ENCODE measurements at places on chromosomes 3 and 15.
A peak's percentile ranks its signal among the peaks of the same experiment; 100 is the strongest.

DNA sequence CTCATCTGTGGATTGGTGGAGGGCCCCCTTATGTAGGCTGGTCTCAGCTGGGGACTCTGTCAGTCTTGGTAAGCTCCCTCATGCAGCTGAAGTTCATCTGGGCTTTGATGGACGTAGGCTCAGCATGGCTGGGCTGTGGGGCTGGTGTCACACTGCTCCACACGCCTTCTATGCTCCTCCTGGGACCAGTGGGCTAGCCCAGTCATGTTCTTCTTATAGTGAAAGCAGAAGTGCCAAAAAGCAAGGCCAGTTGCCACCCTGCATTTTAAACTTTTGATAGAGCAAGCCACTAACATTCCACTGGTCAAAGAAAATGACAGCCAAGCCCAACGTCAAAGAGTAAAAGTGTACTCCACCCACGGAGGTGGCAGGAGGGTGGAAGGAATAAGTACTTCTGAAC, 165.5 kb downstream of the MEX3B start:
- DNase-seq, result no peak

- no peak for DNase-seq
Observed at GRCh38 chr3:178260887-178261565, 275.2 kb upstream of the KCNMB2 start.

DNA sequence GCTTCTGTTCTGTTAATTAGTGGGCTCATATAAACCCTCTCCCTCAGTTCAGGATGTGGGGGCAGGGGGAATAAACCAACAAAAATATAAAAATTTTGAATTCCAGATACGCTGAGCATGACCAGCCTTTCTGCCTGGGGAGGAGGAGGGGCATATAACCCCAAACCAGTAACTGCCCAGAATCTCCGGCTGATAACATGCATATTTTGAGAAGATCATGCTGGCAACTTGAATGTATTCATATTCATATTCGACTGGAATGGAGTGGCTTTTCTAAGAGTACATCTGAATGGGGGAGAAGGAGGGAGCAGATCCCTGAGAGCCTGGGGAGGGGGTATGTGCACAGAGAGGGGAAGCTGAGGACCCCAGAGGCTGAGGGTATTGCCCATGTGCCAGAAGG, 54.5 kb upstream of the LCTL start:
- DNase-seq, result no peak

DNA sequence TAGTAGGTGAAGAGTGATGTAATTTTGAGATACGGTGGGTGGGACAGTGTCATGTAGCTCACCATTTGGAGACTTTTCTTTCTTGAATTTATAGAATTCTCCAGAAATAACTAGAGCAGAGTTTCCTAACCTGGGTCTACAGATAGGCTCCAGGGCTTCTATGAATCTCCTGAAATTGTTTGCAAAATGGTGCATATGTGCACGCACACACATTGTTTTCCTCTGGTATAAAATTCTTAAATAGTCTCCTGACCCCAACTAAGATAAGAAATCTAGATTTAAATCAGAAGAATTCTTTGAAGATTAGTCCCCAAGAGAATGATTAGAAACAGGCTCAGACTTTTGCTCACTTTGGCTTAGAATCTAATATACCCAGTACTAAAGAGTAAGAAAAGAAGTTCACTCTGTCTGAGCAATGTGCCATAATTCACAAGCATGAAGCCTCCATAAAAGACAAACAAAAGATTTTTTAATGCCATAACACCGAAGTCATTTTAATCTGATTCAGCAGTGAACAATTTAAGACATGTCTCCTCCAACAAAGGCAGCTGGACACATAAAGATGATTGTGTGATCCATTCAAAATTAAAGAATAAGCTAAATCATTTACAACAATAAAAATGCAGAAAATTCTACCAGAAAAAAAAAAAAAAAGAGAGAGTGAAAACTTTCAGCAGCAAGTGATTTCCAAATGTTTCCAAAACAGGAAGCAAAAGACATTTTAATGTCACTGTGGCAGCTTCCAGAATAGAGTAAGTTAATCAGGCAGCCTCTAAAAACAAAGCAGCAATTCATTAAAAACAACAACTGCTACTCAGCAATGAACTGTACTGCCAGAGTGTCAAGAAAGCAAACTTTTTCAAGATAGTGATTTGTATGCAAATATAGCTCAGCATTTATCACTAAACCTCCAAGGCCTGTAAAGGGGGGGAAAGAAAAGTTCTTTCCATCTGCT, 975.5 kb upstream of the CFAP20DC start:
- no peak for DNase-seq

GRCh38 chr3:186742618-186743380, 25.6 kb downstream of the KNG1 start:
- no peak for DNase-seq

DNA sequence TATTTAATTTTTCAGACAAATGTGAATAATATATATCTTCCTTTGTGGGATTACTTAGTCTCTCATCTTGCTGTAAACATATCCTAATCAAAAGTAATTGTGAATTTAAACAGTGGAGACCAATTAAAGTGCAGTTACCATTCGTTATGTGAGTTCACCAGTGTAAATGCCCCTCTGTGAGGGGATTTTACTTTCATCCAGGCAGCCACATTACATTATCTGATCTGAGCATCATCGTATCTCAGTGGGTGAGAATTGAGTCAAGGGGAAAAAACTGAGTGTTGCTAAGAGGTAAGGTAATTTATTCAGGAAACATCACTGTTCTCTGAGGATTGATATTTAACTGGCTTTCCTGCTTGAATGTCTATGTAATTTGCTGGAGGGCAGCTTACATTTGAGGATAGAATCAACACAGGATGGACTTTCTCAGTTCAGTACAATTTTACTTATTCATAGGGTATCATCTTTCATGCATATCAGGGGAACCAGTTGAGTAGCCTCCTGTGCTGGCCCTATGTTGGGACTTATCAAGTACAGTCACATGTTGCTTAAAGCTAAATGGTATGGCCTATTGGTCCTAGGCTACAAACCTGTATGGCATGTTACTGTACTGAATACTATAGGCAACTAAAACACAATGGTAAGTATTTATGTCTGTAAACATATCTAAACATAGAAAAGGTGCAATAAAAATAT, 219.7 kb downstream of the CD47 start:
- DNase-seq, result no peak

- no peak for DNase-seq
Observed at GRCh38 chr3:117170094-117170493, 460.5 kb downstream of the TUSC7 start.

- no peak for DNase-seq
Observed at GRCh38 chr15:84826369-84826823, 9.2 kb downstream of the ALPK3 start.

DNA sequence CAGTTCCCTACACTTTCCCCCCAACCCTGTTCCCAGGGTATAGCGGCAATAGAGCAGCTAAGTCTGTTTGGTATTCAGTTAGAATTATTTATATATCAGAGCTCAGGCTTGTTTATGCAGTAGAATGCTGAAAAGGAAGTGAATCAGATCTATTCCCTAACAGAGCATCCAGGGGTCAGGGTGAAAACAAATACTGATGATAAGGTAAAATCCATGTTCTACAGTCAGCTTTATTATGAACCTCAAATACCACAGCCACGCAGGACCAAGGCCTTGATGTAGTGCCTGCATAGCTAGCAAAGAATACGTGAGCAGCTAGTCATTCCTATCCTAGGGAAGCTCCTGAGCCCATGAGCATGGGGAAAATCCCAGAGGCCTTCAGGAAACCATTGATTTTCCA, 229.7 kb upstream of the ICE2 start:
- DNase-seq, result no peak

DNA sequence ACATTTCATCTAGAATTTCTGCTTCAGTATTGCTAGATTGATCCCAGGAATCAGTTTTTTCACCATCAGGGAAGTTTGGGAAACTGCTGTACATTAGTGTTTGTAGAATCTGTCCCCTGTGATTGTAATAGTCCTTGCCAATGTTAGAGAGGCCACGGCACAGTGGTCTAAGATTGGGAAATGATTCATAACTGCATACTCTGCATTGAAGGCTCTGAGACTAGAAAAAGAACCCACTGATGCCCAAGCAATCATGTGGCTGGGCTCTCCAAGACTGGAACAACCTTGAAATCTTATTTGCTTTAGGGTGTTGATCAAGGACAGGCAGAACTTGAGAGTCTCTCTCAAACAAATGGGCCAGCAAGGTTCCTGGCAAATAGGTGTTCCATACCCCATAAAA, 245.6 kb upstream of the LRTM1 start:
- no peak for DNase-seq

DNA sequence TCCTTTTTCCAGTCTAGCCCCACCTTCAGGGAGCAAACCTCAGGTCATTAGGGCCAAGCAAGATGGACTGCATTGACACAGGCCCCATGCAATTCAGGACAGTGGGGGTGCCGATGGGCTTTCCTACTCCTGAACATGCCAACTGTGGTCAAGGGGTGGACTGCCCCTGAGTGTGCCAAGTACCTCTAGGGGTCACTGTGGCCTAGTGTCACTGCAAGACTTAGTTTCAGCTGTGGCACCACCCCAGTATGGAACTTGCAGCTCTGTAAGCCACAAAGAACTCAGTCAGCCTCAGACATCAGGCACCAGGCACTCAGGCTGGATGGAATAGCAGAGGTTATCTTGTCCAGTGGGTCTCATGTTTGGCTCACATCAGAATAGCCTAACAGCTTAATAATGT, 32.3 kb downstream of the EXOG start:
- no peak for DNase-seq

- DNase-seq, result no peak
Observed at GRCh38 chr3:40465111-40465407, 7.9 kb downstream of the RPL14 start.

DNA sequence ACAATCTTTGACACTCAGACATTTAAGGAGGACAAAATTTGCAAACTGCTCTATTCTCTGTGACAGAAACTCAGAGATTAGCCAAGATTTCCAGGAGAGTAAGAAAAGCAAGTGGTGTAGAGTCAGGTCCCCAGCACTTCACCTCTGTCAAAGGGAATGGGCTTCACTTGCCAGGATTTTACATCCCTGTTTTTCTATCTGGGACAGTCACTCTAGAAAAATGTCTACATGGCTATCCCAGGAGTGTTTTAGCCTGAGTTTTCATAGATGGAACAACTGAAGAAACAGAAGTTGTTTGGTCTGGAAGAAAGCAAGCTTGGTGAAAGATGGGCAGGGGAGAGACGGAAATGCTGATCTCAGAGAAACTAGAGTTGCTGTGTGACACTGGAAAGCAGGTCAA, 3.0 kb downstream of the FAM219B start:
- DNase-seq, result no peak

DNA sequence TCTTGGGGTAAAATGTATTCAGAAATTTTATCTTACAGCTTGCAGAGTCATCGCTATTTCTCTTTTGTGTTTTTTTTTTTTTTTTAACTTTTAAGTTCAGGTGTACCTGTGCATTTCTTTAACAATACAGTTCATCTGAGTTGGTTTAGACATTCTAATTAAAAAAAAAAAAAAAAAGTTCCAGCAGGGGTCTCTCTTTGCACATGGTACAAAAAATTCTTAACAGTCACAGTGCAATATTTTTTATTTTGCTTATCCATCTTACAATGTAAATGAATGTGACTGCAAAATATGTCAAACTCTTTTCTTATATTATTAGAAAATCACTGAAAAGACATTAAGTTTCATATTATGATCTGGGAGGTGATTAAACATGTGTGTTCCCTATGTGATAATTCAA, 47.5 kb upstream of the SLC9A9 start:
- no peak for DNase-seq

- DNase-seq, result peak; percentile 46
Observed at GRCh38 chr15:83559310-83559966, 94.5 kb upstream of the ADAMTSL3 start.

DNA sequence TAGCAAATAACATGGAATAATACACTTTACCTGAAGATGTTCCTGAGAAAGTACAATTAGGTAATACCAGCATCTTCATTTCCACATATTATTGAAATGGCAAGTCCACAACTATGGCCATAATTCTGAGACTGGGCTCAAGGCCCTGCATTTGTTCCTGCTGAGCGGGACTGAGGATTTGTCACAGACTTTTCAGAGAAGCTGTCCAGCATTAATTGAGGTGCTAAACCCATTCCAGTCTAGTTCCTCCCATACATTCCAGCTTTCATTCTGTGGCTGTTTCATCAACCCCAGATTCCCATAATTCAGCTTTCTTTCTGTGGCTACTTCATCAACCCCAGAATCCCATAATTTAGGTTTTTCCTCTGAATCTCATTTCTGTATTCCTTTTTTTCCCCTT, 293.4 kb upstream of the GBE1 start:
- DNase-seq, result no peak

- DNase-seq, result no peak
Observed at GRCh38 chr3:82179291-82179690, 417.8 kb upstream of the GBE1 start.

- no peak for DNase-seq
Observed at GRCh38 chr3:111212511-111212910, 140.9 kb downstream of the NECTIN3 start.

DNA sequence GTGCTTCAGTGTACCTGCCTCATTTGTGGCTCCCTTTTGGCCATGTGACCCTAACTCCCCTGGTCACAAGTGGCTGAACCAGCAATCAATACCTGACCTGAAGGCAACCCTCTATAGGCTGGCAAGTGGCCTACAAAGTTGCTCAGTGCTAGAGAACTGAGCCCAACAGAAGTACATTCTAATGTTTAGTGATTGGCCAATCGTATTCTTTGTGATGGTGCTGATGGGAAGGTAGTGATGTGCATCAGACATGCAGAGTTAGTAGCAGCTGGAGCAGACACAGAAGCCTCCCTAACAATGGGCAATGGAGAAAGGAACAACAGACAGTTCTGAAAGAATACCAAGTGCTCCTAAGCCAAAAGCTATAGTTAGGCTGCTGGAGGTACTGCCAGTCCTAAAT, 10.4 kb upstream of the ATOSA start:
- no peak for DNase-seq

- DNase-seq, result no peak
Observed at GRCh38 chr3:154496978-154497377, 67.0 kb upstream of the GPR149 start.

DNA sequence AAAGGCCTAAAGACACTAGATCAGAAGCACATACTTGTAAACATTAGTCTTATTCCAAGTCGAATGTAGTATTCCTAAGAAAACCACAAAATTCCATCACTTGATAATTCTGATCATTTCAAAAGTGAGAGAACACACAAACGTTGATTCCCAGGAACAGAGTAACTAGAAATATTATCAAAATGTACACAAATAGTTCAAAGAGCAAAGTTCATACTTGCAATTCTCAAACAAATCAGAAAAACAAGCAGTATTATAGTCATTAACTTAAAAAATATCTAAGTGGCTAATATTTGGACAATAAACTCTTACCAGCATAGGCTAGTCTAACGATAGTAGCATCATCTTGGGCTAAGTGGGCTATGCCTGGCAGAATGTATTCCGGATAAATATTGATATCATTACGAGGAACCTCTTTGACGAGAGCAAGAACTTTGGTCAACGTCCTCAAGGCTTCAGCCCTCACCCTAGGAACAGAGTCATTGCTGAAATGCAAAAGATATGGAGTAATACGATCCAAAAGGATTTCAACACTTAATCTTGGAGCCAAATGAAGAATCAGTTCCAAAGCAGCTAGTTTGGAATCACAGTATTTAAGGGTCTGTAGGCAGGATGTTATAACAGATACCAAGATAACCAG, 13.3 kb downstream of the PIK3R4 start:
- DNase-seq, result no peak

GRCh38 chr3:129616713-129617112, 10.2 kb upstream of the PLXND1 start:
- no peak for DNase-seq

GRCh38 chr3:116339441-116340028, 105.8 kb downstream of the LSAMP start:
- DNase-seq, result no peak

GRCh38 chr3:156382458-156383346, 172.2 kb downstream of the SSR3 start:
- DNase-seq, result no peak
